ENCODE measurements at places on chromosomes 5 and 9. TPM values are rescaled to one million over a fixed set of nuclear protein-coding genes. Genes with fewer than 3 reads are reported as not detected.

DNA sequence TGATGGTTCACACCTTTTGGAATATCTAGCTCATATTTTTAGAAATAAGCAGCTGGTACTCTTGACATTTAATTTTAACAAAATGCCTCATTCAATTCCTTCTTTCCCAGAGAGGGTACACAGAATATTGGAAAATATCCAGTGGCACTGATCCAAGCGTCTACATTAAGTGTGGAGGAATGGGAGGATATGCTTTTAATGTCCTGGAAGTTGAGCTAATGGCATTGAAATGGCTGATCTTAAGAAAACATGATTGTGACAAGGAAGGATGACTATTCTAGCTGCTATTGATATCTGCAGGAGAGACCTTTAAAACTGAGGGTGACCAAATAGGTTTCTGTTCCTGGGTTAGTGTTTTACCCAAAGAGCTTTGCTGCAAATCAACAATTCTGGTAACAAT, 30.0 kb downstream of the ZNF366 start:
- no peak for DNase-seq

DNA sequence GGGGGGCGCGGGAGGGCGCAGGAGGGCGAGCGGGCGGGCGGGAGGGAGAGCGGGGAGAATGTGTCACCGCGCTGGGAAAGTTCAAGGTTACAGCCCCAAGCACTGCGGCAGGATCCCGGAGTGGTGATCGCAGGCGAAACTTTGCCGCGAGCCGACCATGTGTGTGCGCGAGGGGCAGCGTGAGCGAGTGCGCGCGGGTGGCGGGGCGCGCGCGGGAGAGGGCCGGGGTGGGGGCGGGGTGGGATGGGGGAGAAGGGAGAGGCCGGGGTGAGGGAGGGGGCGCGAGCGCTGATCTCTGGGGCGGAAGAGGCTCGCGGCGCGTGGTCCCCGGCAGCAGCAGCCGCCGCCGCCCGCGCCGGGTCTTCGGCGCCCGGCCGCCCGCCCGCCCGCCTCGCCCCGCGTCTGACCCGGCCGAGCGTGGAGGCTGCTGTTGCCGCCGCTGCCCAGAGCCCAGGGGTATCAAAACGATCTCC, at the start of gene NFIB:
Gene NFIB, minus strand, starts transcription at position 191 of the 473 bp plus-strand sequence. CDS start 630 bp downstream, outside the sequence.
- peak; percentile 69 for DNase-seq

Gene TNFSF15
- not detected for total RNA-seq

- DNase-seq: no peak
These were observed 659.0 kb downstream of the ANXA1 start for GRCh38 chr9:73810585-73811215.

Gene PRDM12
- total RNA-seq: not detected

DNA sequence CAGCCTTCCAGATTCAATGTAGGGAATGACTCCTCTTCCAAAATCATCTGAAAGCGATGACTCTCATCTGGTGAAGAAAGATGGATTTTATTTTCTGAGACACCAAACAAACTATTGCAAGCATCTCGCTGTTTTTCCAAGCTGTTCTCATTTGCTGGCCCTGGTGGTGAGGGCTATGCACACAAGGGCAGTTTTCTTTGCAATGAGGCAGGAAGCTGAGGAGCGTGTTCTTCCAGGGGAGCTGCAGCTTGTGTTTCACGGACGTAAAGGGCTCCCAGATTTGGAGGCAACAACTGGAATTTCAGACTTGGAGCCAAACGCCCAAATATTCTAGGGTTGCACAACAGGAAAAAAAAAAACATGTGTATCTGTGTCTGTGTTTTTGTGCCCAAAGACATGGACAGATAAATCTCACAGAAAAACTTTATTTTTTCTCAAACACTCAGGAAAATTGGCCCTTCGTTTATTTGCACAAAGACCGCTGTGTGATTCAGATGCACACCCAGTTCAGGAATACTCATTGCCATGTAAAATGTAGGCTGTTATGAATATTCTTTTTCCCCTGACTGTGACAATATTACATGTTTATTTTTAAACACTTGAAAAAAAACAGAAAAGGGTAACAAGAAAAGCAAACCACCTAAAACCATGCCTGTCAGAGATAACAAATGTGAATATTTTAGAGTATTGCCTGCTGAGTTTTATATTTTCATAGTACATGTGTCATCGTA, 151.3 kb downstream of the GAS1 start:
- peak; percentile 35 for DNase-seq

Gene PCA3
- total RNA-seq: not detected

DNA sequence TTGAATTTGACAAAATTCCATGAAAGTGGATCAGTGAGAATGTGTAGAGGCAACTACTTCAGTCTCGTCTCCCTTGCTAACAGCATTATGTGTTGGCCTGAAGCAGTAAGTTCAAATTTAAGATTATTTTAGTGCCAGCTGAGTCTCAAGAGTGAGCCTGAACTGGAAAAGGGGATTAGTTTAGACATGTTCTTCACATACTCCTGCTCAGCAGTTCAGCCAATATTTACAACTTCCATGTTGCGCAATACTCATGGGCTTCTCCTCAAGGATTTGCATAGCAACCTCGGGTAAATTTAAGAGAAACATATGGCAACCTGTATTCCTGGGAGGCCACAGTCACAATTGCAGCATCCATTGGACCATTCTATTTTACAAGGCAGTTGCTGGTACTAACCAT, 553.8 kb downstream of the PTPRD start:
- DNase-seq: no peak

DNA sequence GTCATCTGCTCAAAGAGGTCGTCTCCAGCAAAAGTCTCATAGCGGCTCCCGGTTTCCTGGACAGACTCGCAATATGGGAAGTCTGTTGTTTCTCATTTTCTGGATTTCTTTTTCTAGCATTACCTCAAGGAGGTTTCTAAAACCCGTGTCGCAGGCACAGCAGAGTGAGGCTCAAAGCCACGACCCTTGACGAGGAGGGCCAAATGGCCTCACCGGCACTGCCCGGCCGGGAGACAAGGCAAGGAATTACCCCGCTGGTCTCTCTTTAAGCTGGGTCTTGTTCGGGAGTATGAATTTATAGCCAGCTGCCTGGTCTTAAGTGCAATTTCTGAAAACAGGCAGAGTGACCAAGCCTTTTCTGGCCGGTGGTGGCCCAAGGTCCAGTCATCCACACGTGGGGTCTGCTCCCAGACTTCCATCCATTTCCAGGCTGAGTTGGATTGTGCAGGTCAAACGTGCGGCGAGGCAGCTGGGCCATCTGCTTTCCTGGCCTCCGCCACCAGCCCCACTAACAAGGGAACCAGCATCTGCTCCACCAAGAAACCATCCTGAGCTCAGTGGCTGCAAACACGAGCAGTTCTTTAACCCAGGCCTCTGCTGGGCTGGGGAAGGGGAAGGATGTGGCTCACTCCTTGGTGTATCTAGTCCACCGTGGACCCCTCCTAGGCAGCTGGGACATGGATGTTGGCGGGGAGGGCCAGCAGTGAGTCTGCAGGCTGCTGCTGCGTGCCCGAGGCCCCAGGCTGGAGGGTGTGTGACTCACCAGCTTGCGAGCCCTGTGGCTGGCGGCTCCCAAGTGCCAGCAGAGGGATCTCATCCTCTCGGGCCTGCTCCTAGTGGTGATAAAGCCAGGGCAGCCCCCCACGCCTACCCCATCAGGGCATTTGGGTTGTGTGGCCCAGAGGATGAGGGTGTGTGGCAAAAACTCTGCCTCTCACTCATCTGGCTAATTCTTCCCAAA, 55.6 kb upstream of the COL5A1 start:
- peak; percentile 56 for DNase-seq

DNA sequence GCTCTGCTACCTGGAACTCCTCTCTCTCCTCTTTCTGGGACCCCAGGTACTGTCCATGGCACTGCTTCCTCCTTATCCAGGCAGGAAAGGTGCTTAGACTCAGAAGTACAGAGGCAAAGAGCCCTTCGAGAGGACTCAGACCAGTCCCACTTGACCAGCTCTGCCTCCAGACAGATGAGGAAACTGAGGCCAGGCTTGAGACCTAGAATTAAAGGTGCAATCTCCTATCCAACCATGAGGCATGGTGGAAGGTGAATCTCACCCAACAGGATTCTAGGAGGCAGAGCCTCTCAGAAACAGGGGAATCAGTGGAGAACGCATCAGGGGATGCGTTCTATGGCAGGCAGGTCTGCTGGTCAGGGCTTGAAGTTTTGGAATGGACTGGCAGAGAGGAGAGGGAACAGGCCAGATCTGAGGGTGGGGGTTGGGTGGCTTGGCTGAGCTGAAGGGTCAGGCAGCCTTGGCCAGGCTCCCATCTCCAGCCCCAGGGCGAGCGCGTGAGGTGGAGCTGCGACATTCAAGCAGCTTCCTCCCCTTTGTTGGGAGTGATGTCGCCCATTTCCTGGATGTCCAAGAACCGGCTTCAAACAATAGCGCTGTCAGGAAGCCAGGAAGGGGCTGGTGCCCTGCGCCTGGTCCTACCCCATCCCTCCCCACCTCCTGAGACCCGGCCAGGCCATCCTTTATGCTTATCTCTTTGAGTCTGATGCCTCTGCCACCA, 26.2 kb downstream of the NDUFA8 start:
- peak; percentile 67 for DNase-seq

DNA sequence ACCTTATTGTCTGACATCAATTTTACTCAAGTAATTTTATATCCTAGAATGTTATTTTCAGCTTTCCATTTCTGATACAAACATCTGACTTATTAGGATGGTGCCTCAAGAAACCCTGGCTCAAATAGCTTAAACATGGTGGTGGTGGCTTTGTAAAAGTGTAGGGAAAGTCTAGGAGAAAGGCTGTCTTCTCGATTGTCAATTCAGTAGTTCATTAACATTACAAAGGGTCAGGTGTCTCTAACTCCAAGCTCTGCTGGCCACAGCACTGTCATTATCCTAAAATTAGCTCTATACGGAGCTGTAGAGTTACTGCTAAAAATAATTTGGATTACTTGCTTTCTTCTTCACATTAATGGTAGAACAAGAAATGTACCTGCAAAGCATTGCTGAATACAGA, 1360.1 kb upstream of the CDH6 start:
- no peak for DNase-seq

DNA sequence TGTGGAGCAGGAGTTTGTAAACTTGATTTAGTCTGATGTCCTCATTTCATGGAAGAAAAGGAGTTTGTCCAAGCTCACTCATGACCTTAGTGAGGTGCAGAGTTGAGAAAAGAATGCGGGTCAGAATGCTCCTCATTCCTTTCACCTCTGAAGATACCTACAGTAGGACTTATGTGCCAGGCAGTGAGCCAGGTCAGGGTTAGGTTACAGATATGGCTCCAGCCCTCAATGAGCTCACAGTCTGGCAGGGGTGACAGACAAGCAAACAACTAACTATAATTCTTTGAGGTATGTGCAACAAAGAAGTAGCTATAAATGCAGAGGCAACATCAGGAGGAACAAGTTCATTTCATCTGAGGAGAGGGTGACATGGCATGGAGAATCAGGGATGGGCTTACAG, 102.5 kb downstream of the SPATA31D1 start:
- DNase-seq: no peak

- no peak for DNase-seq
These were observed 348.0 kb downstream of the NPR3 start for GRCh38 chr5:33059081-33059480.

Data from heart left ventricle (tissue), 16 donors.